ENCODE measurements at places on chromosomes 3 and 15. TPM values are rescaled to one million over a fixed set of nuclear protein-coding genes. Genes with fewer than 3 reads are reported as not detected.

SEMA5B gene
- 2.0 TPM for total RNA-seq

ITPR1 gene
- 121 TPM for total RNA-seq

RAB6B gene
- total RNA-seq: 5.5 TPM

GRCh38 chr3:24460974-24461373, 33.7 kb downstream of the THRB start:
- no peaks in the 10 kb centered on the region for H3K27me3 ChIP-seq
- no peaks in the 10 kb centered on the region for H3K4me1 ChIP-seq
- no peak for DNase-seq
- no peaks in the 10 kb centered on the region for H3K36me3 ChIP-seq

GRCh38 chr3:158159714-158160113, 49.8 kb downstream of the RSRC1 start:
- H3K27ac ChIP-seq: no peak overlapping the region
- H3K36me3 ChIP-seq: no peaks in the 10 kb centered on the region
- H3K27me3 ChIP-seq: no peaks in the 10 kb centered on the region
- DNase-seq: no peak
- no peaks in the 10 kb centered on the region for H3K4me1 ChIP-seq
